T-helper 22 cell (primary cell): ENCODE measurements at places on chromosomes 3 and 15.

DNA sequence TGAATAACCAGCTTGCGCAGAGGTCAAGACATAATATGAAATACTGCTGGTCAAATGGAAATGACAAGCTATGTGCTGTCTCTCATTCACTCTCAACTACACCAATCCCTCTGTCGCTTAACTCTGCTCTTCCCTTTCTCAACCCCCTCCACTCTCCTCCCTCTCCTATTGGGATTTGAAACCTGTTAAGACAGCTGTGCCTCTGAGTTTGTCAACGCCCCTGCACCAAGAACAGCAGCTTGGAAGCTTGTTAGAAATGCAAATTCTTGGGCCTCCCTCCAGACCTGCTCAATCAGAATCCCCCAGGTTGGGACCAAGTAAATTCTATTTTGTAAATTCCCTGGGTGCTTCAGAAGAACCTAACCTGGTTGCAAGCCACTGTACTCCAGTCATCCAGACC is 149.7 kb upstream of the ATP2B2 start:
- DNase-seq: no peak

DNA sequence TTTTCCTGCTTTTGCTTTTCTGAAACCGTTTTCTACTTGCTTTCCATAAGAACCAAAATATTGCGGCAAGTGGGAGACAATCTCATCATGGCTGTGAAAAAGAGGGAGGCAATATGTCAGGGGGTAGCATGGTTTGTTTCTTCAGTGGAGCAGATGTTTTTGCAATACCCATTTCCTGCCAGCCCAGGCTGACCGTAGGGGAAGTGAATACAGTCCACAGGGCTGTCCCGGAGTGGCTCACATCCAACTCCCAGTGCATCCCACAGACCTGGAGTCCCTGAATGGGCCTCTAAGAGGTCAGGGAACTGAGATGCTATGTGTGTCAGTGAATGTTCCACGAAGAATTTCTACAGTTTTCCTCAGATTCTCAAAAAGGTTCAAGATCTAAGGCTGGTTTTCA is 69.6 kb downstream of the EPHB1 start:
- no peak for DNase-seq

DNA sequence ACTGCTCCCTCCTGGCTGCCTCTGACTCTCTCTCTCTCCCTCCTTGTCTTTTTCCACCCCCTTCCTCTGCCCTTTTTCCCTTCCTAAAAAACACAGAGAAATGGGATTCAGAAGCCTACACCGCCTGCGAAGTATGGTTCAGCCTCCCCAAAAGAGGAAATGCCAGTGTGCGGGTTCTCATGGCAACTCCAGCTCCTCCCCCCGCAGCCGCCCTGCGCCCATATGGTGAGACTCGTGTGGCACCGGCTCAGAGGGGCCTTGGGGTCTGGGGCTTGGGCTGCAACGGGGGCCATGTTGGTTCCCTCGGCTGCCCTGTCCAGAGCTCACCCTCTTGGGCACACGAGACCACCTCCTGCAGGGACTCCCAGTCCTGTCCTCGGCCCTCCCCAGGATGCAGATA is 23.6 kb upstream of the LINGO1 start:
- no peak for DNase-seq

DNA sequence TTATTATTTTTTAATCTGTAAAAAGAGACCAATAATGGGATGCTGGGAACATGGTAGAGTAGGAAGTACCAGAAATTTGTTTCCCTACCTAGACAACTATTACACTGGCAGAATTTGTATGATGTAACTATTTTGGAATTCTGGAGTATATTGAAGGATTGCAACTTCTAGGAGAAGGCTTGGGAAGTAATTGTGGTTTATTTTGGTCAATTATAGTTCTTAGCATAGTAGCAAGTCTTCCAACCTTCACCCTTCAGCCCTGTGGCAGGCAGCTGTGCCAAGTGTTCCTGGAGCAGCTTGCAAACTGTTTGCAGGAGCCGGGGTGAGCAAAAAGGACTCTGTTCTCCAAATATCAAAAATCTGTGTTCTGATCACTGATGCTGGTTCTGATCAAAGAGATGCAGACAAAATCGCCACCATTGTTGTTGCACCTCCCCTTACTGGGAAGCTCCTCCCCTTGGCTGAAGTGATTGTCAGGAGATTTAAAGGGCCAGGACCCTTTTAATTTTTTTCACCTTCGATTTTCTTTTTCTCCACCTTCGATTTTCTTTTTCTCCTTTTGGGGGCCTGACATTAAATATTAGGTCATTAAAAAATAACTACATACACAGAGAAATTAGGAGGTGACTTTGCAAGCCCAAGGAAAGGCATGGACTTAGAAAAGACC is 363.3 kb downstream of the SLC9A9 start:
- no peak for DNase-seq

DNA sequence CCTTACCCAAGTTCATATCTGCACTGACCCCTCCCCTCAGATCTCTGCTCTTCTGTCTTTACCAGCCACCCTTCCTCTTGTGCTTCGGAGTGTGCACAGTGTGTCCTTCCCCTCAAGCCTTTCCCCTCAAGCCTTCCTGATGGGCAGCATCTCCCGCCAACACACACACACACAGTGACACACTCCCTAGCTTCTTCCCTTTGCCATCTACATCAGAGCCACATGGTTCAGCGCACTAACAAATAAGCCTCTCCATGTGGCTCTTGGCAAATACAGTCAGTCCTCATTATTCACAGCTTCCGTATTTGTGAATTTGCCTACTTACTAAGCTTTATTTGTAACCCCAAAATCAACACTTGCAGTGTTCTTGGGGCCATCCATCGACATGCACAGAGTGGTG is 37.5 kb downstream of the SH3BP5 start:
- DNase-seq: no peak

GRCh38 chr3:35291471-35292236 is 347.7 kb upstream of the ARPP21 start:
- DNase-seq: no peak

GRCh38 chr3:65742914-65743313 is 295.8 kb downstream of the MAGI1 start:
- DNase-seq: no peak
